ENCODE measurements at places on chromosomes 1 and 21.

DNA sequence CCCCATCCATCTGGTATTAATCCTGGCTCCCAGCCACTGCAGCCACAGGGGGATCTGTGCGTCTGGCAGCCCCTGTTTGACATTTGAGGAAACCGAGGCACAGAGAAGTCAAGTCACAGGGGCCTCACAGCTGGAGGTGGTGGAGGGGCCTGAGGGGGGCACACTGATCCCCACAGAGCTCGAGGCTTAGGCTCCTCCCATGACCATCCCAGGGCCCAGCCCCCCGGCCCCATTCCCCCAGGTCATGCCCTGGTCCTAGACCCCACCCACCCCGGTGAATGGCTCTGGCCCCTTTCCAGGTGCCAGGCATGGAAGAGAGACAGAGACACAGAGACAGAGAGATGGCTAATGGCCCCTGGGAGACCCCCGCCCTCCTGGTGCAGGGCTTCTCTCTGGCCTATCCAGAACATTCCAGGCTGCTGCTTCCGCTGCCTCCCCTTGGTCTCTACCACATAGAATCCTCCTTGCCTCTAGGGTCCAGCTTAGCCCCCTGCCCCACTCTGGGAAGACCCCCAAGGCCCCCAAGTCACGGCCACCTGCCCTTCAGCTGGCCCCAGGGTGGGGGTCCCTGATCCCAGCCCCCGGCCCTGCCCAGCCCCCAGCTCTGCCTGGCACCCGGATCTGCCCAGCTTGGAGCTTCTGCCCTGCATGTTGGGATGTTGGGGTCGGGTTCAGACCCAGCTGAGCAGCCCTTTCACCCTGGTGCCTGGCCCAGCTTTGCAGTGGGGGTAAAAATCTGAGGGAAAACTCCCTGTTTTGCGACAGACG, 29.2 kb upstream of the LRRC3 start:
- no peak for DNase-seq

DNA sequence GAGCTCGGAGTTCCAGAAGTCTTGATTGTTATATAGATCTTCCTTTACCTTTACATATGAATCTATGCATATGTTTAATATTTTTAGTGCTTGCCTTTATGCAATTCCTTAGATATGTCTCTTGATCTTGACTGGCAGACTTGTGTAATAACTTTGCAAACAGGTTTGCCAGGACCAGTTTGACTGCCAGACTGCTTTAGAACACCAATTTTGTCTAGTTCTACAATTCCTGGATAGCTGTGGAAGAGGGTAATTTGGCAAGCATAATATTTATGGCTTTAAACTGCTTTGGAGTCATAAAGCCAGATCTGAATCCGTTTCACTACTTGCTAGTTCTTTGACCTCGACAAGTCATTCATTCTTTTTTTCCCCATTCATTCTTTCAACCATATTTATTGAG, 250.0 kb downstream of the FAF1 start:
- no peak for DNase-seq

- no peak for DNase-seq
Observed at GRCh38 chr1:86156566-86157455, at the start of gene COL24A1. Gene COL24A1, minus strand, starts transcription at chr1:86156772. Its CDS starts 376 bp downstream, at chr1:86156396.

DNA sequence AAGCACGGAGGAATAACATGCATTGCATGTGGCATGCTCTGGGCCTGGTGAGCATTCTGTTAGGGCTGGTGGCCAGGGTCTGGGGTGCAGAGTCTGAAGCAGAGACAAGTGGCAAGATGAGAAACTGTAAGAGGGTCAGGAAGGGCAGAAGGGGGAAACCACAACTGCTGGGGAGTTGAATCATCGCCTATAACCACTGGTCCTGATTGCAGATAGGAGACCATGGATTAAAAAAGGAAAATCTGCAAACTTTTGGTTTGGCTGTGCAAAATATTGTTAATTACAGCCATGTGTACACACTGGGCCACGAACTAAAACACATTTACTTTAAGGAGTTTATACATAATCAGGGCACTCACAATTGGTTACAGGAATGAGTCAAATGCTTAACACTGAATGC, 76.6 kb downstream of the TGFBR3 start:
- no peak for DNase-seq

DNA sequence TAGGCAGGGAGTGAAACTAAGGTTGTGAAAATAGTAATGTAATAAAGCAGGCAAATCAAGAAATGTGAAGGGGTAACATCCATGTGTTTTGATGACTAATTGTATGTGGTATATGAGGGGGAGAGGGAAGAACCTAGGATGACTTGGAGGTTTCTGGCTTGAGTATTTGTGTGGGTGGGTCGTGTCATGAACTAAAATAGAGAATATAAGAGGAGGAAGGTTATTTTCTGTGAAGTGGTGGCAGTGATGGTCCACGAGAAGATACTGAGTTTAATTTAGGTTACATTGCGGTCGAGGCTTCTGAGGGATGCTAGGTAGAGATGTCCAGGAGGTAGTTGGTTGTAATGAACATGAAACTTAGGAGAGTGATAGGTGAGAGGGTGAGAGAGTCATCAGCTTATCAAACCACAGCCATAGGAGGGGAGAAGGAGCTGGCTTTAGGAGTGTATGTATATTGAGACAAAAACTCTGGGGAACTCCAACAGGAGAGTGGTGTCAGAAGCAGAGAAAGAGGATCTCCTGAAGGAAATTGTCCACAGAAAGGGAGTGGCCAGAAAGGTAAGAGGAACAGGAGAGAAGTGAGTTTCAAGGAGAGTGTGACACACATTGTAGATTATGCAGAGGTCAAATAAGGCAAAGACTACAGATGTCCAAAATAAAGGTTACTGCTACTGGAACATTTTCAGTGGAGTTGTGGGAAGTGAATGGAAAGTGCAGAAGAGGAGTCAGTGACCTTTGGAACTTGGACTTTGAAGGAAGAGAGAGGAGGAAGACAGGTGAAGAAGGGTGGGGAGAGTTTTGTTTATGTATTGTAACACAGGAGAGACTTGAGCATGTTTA, 89.0 kb upstream of the MACF1 start:
- DNase-seq = peak; percentile 74

DNA sequence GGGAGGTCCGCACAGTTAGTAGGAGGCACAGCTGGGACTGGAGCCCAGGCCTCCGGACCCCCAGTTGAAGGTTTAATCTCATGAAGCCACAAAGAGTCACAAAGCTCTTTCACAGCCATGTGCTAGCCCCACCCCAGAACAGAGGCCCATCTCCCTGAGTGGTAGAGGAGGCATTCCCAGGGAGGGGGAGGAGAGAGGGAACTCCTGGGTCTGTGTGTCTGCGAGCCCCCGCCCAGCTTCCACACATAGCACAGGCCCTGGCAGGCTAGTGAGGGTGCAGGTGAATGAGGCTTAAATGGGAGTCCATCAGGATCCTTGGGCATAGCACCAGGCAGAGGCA, 197.8 kb downstream of the MATN1 start:
- no peak for DNase-seq

- DNase-seq = no peak
Observed at GRCh38 chr1:242556276-242556675, 31.8 kb upstream of the PLD5 start.

- DNase-seq = peak; percentile 24
Observed at GRCh38 chr21:45818276-45818903, 163.2 kb upstream of the COL6A1 start.

- no peak for DNase-seq
Observed at GRCh38 chr1:31348449-31348848, 24.4 kb downstream of the FABP3 start.

GRCh38 chr1:57019236-57019839, 53.5 kb upstream of the C8B start:
- DNase-seq = no peak

- peak; percentile 80 for DNase-seq
Observed at GRCh38 chr1:8004803-8005573, 21.1 kb downstream of the ERRFI1 start.

DNA sequence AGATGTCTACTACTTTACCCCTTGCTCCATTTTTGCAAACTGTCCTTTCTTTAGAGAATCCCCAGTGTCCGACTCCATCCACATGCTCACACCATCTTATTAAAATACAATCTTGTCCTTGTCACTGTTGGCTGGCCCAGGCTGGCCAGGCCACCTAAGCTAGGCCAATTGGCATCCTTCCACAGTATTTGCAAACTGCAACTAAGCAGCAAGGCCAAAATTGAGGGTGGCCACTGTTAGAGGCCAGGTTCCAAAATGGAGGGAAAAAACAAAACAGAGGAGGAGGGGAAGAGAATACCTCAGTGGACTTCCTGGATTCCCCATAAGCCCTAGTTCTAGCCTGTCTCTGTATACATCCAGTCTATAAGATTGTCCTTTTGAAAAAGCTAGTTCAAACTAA, 4.3 kb downstream of the FAM89A start:
- no peak for DNase-seq

GRCh38 chr1:161121042-161121650, 3.2 kb downstream of the NIT1 start:
- no peak for DNase-seq

DNA sequence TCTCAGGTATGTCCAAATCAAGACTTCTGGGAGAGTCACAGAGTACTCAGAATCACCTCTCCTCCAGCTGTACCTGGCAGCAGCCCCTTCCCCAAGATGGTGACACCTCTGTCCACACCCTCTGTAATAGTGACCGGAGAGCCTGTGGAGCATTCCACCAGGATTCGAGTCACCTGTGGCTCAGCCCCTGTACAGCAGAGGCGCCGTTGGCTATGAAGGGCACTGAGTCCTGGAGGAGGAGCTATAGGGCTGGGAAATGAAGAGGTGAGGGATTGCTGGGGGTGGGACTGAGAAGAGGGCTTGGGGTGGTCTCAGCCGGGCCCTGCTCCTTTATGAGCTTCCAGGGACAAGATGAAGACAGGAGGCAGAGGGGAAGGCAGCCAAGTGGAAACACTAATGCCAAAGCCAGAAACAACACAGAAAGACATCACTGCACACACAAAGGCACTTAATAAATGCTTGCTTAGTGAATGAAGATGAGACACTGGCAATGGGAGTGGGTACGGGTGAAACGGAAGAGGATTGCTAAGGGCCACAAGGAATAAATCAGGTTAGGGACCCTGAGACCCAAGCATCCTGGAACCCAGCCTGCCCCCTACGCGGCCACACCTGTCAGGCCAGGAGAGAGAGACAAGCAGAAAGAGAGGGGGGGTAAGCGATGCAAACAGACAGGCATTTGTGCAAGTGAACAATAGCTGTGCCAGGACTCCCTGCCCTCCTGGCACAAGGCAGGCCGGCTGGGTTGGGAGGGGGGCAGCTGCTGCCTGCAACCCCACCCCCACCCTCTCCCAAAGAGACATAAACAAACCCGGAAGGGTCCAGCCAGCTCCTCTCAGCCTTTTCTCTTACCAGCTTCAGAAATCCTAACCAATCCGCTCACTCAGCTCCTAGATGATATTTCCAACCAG, 3.9 kb downstream of the ARHGEF2 start:
- DNase-seq = no peak

GRCh38 chr1:26070296-26070962, 3.0 kb upstream of the TRIM63 start:
- no peak for DNase-seq

- DNase-seq = no peak
Observed at GRCh38 chr1:87497380-87498203, 168.9 kb downstream of the LMO4 start.

- DNase-seq = peak; percentile 32
Observed at GRCh38 chr1:35222322-35223083, 29.6 kb upstream of the SFPQ start.

- DNase-seq = no peak
Observed at GRCh38 chr1:201016943-201017827, 6.3 kb downstream of the KIF21B start.

- peak; percentile 54 for DNase-seq
Observed at GRCh38 chr1:183871142-183871541, 66.2 kb downstream of the RGL1 start.

DNA sequence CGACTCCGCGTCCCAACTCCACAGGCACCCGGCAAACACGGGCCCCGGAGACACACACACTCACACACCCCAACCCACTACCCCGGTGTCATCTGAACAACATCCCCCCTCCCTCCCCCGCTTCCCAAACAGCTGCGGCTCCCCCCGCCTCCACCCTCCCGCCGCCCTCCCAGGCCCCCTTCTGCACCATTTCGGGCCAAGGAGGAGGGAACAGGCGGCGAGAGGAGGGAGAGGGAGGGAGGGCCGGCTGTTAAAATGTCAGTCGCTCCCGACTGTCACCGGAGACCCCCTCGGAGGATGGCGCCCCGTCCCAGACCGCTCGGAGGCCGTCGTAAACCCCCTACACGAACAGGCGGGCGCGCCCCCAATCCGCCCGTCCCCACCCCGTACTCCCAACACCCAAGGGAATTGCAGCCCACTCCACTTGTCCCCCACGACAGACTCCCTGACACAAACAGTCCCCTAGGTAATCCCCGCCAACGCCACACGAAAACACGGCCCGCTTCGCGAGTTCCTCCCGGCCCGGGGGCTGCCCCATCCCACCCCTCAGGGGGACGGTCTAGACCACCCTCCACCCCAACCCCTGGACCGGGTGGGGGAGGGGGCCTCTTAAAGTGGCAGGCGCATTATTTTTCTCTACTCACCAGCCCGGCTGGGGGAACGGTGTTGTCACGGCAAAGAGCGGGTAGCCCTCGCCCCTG, 583 bp downstream of the MEF2D start:
- no peak for DNase-seq

GRCh38 chr1:39850606-39851216, 32.6 kb downstream of the TRIT1 start:
- DNase-seq = no peak

DNA sequence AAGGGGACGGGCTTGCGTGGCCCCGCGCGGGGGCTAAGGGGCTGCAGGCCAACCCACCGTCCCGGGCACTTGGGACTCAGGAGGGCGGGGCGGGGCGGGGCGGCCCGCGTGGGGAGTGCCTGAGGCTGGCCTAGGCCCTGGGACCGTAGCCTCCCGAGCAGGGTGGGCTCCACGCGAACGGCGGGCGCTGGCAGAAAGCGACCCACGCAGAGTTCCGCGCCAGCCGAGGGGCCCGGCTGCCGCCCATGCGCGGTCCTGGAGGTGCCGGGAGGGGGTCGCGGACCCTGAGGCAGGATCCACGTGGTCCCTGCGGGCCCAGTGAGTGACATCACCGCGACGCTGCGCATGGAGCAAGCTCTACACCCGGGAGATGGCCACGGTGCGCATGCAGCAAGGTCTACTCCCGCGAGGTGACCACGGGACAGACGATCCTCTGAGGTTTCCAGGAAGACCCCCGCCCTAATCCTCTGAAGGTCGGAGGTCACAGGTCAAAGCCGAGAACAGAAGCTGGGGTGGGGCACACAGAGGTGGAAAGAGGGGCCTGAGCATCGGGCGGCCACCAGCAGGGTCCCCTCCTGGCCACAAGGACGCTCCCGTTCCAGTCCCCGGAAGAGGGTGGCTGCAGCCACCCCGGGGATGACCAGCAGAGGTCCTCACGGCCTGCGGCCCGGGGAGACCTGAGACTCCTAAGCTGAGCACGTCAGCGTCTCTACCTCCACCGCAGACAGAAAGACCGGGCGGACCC, 13.5 kb upstream of the SLC19A1 start:
- no peak for DNase-seq

DNA sequence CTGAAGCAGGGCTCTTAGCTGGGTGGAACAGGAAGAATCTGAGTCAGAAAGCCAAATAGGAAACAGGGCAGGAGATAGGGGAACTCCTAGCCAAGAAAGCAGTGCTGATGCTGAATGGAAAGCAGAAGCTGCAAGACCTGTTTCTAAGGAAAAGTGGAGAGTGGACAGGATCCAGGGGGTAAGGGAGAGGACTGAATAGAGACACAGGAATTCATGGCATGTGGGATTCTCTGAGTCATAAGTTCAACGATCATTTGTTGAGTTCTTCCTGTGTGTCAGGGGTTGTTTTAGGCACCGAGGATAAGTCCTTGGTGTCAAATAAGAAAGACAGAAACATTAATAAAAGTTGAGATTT, 153.8 kb upstream of the FGGY start:
- peak; percentile 79 for DNase-seq

- DNase-seq = no peak
Observed at GRCh38 chr21:45512626-45513002, 29.6 kb downstream of the SLC19A1 start.
